Activated gamma-delta T cell treated with Interleukin-2 at 50 U/mL for 16 hours (primary cell): ENCODE measurements at places on chromosomes 12 and 14.

DNA sequence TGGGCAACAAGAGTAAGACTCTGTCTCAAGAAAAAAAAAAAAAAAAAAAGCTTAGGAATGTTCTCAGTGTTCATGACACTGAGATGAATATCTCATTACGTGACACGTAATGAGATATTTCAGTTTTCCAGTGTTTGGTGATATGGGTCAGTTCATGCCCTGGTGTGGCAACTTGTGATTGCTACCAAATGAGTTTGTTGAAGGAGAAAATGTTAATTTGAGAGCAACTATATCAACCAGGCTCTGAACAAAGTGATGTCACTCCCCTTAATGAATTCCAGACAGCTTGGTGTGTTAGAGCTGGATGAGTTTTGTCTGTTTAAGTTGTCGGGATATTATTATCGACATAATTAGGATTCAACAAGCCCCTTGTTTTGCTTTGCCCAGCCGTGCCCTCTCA, 211.7 kb downstream of the DPF3 start:
- DNase-seq: no peak

DNA sequence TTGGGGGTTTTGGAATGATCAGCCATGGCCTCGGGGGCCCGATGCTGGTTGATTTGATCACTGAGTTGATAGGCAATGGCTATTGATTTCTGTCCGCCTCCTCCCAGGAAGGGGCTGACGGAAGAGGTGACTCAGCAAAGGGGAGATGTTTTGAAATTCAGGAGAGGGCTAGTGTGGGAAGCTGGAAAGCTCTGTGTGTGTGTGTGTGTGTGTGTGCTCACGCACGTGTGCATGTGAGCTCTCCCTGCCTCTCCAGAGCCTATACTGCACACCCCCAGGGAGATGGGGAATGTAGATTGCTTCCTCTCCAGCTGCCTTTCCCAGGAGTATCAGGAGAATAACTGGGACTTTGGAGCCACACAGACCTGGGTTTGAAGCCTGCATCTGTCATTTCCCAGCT, 184.9 kb upstream of the MYL2 start:
- no peak for DNase-seq

- DNase-seq: no peak
Measured at GRCh38 chr14:33457021-33457420, 493.9 kb downstream of the EGLN3 start.

DNA sequence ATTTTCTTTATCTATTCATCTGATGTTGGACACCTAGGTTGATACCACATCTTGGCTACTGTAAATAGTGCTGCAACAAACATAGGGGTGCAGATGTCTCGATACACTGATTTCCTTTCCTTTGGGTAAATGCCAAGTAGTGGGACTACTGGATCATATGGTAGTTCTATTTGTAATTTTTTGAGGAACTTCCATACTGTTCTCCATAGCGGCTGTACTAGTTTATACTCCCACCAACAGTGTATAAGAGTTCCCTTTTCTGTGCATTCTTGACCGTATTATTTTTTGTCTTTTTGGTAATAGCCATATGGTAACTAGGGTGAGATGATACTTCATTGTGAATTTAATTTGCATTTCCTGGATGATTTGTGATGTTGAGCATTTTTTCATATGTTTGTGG, 71.8 kb downstream of the LRP6 start:
- no peak for DNase-seq

DNA sequence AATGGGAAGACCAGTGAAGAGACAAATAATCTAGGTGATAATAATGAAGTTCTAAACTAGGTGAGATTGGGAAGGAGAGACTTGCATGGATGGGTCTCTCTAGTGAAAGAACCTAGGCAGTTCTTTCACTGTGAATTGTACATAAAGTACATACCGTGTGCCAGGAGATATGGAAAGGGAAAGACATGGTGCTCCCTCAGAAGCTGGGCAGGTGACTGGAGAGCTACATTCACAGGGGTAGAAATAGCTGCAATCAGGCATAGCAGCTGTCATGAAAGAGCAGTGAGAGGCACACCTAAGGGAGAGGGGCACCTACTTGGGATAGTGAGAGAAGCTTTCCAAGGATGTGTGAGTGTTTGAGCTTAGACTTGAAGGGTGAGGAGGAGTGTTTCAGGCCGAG, 9.3 kb downstream of the STK38L start:
- no peak for DNase-seq
